Peyer's patch (tissue), 4 donors: ENCODE measurements at places on chromosomes 7 and 10. TPM values are rescaled to one million over a fixed set of nuclear protein-coding genes. Genes with fewer than 3 reads are reported as not detected.

DNA sequence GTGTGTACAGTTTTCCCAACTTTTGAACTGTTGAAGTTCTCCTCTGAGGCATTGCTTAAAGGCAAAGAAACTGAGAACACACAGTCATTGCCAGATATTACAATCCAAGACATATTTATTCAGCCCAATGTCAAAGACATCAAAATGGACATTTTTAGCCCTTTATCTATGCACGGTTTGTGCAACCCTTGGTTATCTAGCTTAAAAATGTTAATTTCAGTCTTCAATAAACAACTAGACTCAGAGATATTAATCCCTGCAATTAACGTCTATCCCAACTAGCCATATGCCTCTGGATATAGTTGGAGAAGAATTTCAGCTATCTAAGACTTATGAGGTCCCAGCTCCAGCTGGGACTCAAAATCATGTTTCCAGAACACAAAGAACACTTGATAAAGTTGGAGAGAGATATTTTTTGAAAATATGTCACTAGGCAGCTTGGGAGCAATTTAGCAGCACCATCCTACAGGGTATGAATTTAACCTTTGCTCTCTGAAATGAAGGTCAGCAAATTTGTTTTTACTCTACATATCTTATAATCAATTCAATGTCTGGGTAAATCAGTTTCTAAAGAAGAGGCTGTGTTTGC lies 357.0 kb downstream of the RNLS start:
- DNase-seq = no peak

DNA sequence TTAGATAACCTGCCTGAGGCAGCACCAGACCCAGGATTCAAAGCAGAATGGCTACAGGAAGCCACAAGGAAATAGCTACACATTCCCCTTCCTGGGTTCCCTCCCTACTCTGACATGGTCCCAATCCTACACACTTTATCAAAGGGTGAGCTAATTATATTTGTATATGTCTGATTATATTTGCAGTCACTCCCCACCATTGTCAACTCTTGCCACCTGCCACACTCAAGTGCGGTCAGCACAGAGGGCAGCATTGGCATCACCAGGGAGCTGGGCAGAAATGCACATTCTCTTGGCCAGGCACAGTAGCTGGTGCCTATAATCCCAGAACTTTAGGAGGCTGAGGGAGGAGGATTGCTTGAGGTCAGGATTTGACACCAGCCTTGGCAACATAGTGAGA lies 114.1 kb upstream of the PDLIM1 start:
- DNase-seq = no peak

Gene MACC1
- total RNA-seq = 25.6 TPM

DNA sequence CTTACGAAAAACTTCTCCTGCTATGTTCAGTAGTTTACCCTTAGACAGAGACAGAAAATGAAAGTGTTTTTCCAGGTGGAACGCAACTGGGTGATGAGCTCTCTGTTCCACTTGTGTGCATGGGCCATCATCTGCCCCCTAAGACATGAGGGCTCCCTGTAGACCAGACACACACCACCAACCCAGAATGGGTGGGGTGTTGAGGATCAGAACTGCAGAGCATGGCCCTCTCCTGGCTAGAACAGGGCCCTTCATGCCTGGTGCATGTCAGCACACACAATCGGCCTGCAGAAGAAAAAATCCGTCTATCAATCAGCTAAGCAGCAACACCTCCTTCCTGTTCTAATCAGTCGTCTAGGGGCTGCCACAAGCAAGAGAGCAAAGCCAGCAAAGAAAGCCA lies 186.2 kb upstream of the INHBA start:
- no peak for DNase-seq

GRCh38 chr7:101932083-101932482 lies 114.7 kb downstream of the CUX1 start:
- no peak for DNase-seq

DNA sequence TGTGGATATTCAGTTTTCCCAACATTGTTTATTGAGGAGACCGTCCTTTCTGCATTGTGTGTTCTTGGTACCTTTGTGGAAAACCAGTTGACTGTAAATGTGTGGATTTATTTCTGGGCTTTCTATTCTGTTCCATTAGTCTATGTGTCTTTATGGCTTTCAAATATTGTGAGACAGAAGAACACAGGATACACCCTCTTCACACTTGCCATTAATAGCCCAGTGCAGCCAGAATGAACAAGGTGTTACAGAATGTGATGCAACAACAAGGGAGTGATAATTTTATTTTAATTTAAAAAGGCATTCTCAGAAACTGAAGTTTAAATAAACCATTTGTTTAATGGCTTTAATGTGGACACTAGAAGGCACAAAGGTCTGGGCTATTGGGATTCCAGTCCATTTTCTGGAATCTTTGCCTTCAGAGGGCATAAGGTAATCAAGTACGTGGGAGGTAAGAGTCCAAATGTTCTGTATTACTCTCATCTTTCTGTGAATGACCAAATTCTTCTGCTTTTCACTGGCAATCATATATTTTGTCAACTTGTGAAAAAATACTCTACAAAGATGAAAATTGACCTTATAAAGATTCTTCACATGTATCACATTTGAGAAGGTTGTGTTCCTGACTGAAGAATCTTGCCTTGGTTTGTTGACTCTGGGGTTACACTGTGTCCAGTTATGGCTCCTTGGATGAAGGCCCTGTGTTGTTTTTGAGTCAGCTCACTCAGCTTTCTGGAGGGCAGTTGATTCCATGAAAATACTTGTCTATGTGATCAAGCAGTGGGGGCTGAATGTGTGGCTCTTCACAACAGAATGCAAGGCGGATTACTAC lies 962.7 kb downstream of the LRMDA start:
- no peak for DNase-seq

- no peak for DNase-seq
These were observed 204.1 kb downstream of the TRIL start for GRCh38 chr7:28754027-28754426.

- DNase-seq = no peak
These were observed 1050.5 kb downstream of the XPNPEP1 start for GRCh38 chr10:108872854-108873253.

Gene PRKAR2B
- total RNA-seq = 5.1 TPM

DNA sequence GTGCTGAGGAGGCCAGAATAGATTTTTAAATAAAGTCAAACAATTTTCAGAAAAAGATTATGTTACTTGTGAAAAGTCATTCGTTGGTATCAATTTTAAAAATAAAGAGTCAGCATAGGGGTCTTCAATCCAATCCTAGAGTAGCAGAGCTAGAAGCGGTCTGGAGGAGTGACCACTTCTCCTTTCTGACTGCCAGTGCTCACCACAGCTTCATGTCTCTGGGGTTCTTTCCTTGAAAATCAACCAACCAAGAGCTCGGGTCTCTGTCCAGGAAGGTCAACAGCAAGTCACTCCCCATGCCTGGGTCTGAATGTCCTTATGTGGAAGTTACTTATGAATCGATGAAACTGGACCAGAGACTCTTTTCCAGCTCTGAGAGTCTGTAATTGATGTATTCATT lies 14.3 kb downstream of the PTPRN2 start:
- no peak for DNase-seq

GRCh38 chr7:123431075-123431614 lies 103.2 kb downstream of the IQUB start:
- DNase-seq = no peak

Gene CLCN1
- not detected for total RNA-seq

Gene SAMD9L
- 10.5 TPM for total RNA-seq

Gene MMRN2
- total RNA-seq = 16.5 TPM

Gene TMEM184A
- total RNA-seq = 144 TPM

Gene CTAGE6
- 1.5 TPM for total RNA-seq

Gene WNT2
- not detected for total RNA-seq
